Left renal pelvis (tissue), 4 donors: ENCODE measurements at places on chromosomes 16 and 17. TPM values are rescaled to one million over a fixed set of nuclear protein-coding genes. Genes with fewer than 3 reads are reported as not detected.

GRCh38 chr17:45021607-45022287 is 29.7 kb downstream of the DCAKD start:
- no peak for DNase-seq

SNAI3 gene
- polyA plus RNA-seq = 0.53 TPM

DNA sequence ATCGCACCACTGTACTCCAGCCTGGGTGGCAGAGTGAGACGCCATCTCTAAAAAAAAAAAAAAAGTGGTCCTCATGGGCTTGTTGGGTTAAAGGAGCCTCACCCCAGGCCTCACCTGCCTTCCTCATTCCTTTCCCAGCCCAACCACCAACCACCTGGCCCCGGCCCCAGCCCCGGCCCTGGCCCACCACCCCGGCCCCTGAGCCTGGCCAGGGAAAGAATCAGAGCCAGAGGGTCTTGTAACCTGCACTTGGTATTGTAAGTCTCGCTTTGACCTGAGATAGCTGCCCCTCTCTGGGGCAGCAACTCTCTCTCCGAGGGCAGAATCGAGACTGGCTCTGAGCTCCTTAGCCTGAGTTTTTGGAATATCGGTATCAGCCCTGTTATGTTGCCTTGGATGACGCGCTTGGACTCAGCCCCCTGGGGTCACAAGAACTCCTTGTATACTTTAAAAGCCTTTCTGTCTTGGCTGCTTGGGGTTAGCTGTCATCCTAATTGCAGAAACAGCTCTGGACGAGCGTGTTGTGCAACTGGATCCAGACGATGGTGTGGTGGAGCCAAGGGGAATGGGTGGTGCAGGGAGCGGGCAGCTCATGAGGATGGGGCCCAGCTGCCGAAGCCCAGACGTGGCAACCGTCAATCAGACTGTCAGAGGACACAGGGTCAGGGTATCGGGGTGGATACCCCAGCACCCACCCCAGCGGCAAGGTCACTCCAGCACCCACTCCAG is 14.6 kb downstream of the SMTNL2 start:
- no peak for DNase-seq

- no peak for DNase-seq
Measured at GRCh38 chr16:11354733-11355574, 9.7 kb downstream of the RMI2 start.

DNA sequence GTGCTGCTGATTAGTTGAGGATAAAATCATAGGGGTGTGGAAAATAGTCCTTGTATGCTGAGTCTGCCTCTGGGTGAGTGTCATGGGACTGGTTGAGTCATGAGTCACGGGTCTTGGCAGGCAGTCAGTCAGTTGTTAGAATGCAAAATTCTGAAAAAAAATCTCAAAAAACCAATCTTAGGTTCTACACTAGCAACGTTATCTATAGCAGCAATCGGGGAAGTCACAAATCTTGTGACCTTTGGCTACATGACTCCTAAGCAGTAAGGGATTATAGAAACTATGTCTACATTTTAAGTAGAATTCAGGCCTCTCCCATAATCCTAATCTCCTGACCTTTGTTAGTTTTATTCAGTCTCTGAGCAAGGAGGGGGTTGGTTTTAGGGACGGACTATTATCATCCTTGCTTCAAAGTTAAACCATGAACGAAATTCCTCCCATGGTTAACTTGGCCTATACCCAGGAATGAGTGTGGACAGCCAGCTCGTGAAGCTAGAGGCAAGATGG is 18.0 kb upstream of the PMFBP1 start:
- no peak for DNase-seq

GRCh38 chr17:7888184-7888920 is at the start of gene CHD3:
TSS of gene CHD3 (plus strand) at chr17:7888789. CDS start at chr17:7889001, 212 bp downstream.
- DNase-seq = no peak

ARHGDIG gene
- 4.6 TPM for polyA plus RNA-seq

GRCh38 chr16:82300374-82300951 is 130.4 kb upstream of the MPHOSPH6 start:
- DNase-seq = no peak

DNA sequence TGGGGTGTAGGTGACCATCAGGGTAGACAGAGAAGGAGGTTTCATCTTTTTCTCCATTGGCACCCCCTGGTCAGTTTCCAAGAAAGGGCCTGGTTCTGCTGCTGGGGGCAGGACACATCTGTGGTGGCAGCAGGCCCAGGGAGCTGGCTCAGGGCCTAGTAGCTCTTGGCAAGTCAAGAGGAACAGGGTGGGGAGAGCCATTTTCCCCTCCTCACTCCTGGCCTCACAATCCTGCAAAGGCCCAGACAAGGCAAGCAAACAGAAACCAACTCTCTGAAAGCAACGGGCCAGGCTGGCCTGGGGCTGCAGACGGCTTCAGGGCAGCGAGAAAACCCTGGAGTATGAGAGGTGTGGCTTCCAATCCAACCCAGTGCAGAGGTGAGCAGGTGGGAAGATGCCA is 192.9 kb upstream of the DYNLRB2 start:
- DNase-seq = no peak

DNA sequence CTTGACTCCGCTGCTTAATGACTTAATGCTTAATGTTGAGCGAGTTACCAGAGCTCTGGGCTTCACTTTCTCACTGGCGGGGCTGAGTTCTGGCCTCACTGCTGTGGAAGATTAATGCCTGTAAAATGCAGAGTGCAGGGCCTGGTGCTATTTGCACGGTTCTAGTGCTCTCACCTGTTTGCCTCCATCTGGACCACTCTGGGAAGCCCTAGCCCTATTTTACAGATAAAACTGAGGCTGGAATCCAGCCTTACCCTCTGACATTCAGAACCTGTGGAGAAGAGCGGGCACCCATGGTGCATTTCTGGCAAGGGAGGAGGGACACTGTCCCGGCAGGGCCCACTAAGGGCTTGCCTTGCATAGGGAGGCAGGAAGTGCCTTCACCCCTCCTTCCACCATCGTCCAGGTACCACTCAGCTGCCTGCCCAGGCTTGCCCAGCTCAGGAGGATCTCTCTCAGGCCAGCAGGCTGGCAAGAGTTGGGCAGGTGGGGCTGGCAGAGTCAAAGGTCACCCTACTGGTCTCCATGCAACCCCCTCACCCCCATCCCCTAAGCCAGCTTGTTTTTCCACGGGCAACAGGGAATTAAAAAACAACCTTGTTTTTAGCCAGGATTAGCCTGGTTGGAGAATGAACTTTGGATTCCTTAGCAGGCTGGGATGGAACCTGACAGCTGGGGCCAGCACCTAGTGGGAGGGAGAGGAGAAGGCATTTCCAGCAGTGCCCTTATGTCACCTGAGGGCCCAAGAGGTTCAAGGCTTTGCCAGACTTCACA is 4.1 kb upstream of the UBALD1 start:
- no peak for DNase-seq

- no peak for DNase-seq
Measured at GRCh38 chr16:11639925-11640899, 28.0 kb upstream of the SNN start.

DNA sequence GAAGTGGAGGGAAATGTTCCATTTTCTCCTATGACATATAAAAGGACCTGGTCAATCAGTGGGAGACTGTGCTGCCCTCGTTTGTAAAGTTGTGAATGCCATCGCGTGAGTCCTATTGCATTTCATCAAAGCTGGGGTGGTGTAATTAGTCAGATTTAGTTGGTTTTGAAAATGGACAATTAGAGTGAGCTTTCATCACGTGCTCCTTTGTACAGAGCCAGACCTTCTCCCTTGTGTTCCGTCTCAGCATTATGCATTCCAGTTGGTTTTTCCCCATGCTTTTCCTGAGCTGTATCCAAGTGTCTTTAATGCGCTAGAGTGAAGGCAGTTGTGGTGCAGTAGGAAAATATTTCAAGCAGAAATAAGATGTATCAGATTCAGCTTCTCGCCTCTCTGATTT is 10.4 kb downstream of the SEC14L1 start:
- no peak for DNase-seq

DNA sequence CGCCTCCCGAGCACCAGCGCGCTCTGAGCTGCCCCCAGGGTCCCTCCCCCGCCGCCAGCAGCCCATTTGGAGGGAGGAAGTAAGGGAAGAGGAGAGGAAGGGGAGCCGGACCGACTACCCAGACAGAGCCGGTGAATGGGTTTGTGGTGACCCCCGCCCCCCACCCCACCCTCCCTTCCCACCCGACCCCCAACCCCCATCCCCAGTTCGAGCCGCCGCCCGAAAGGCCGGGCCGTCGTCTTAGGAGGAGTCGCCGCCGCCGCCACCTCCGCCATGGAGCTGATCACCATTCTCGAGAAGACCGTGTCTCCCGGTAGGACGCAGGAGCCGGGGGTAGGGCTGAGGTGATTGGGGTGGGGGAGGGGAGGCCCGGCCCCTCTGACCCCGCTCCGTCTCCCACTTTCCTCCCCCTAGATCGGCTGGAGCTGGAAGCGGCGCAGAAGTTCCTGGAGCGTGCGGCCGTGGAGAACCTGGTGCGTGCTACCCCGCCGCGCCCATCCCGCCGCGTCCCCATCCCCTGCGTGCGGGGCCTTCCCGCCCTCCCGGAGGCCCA is 329 bp downstream of the KPNB1 start:
- no peak for DNase-seq

DNA sequence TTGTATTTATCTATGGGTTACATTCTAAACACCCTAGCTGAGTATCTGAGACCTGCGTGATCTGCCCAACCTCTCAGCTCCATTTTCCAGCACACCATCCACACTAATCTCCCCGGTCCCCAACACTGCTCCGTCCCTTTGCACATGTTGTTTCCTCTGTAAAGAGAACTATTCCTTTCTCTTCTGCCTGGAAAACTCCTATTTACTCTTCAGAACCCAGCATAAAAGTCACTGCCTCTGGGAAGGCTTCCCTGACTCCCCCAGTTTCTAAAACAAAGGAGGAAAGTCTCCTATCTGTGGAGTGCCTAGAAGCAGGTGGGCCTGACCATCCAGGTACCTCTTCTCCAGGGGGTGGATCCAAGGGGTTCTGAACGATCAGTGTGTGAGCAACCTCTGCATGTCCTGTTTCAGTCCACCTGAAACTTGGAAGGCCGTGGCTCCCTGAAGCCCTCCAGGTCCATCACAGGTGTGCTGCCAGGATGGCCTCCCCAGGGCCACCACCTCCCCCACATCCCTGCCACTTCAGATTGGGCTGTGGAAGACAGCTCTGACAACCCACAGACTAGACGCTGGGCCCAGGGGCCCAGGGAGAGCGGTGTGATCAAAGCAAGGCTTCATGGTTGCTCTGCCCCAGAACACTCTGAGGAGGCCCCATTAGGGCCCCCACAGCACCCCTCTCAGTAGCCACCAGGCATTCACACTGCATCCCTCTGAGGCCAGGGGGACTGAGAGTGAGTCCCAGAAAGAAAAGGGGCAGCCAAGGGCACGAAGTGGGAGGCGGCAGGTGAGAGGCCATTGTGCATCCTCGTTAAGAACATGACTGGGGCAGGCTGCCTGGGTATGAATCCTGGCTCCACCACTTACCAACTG is 20.3 kb downstream of the MPP3 start:
- no peak for DNase-seq

ADORA2B gene
- 2.8 TPM for polyA plus RNA-seq

- DNase-seq = no peak
Measured at GRCh38 chr16:11032000-11032921, 87.9 kb downstream of the CLEC16A start.

- no peak for DNase-seq
Measured at GRCh38 chr16:31472709-31473203, 804 bp downstream of the TGFB1I1 start.

GRCh38 chr16:49688036-49688697 is 167.7 kb downstream of the ZNF423 start:
- DNase-seq = no peak

TBC1D3H gene
- polyA plus RNA-seq = not detected

DNA sequence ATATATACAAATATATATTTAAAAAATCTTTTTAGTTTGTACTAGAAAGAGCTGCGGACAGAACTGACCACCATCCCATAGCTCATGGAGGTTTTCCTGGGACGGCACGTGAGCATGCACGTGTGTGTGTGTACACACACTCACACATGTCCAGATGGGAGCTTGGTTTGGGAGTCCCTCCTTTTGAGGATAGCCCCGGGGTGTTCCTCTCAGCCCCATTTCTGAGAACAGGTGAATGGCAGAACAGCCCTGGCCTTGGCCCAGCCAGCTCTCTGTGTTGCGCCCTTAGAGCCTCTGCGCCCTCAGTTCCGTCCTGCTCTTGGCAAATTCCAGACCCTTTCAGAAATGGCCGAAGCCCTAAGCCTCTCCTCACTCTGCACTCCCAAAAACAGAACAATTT is 70.1 kb downstream of the AMFR start:
- DNase-seq = no peak

DNA sequence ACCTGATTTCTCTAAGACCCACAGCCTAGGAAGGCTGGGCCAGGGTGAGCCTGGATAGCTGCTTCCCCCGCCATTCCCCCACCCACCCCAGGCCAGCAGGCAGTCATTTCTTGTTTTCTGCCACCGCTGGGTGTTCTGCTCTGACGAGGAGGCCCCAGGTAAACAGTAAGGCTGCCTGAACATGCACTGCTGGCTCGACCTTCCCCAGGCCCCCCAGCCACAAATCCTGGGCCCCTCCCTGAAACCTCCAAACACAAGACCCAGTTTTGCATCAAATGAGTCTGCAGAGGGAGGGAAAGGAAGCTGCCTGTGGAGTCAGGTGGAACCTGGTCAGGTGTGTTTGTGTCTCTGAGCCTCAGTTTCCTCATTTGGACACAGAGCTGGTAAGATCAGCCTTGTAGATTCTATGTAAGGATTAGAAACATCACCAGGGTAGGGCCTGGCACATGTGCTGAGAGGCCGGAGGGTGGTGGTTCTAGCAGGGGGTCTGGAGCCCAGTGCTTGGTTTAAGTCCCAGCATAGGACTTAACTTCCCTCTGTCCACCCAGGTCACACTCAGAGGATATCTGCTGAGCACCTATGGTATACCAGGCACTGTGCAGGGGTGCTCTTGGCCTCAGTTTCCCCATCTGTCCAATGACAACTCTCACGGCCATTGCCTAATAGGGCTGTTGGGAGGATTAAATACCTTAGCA is 18.9 kb upstream of the PRM1 start:
- no peak for DNase-seq

GRCh38 chr17:72342627-72343527 is 222.1 kb downstream of the SOX9 start:
- DNase-seq = peak; percentile 59

CDRT15L2 gene
- not detected for polyA plus RNA-seq

GRCh38 chr16:50390914-50391716 is 22.3 kb upstream of the BRD7 start:
- no peak for DNase-seq

LRRC36 gene
- 3.5 TPM for polyA plus RNA-seq

KRT13 gene
- polyA plus RNA-seq = 1.1 TPM

RAB11FIP4 gene
- polyA plus RNA-seq = 14.9 TPM

DNA sequence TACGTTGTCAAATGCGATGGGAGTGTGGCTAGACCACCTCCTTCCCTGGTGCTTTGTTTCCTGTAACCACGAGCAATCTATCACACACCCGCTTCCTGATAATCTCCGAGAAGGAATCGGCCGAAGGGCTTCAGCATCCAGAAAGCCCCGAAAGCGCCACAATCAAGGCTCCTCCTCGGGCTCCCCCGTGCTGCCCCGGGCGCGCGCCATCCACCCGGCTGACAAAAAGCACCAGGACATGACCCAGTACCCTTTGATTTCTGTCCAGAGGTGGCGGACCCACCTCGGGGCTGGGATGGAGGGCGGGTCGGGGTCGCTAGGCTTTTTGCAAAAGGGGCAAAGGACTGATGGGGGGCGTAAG is 743 bp upstream of the ARMC7 start:
- no peak for DNase-seq

GRCh38 chr17:48254896-48255295 is 147.3 kb downstream of the SNX11 start:
- DNase-seq = no peak
